Fibroblast of upper back skin (primary cell): ENCODE measurements at places on chromosomes 13 and 19.

DNA sequence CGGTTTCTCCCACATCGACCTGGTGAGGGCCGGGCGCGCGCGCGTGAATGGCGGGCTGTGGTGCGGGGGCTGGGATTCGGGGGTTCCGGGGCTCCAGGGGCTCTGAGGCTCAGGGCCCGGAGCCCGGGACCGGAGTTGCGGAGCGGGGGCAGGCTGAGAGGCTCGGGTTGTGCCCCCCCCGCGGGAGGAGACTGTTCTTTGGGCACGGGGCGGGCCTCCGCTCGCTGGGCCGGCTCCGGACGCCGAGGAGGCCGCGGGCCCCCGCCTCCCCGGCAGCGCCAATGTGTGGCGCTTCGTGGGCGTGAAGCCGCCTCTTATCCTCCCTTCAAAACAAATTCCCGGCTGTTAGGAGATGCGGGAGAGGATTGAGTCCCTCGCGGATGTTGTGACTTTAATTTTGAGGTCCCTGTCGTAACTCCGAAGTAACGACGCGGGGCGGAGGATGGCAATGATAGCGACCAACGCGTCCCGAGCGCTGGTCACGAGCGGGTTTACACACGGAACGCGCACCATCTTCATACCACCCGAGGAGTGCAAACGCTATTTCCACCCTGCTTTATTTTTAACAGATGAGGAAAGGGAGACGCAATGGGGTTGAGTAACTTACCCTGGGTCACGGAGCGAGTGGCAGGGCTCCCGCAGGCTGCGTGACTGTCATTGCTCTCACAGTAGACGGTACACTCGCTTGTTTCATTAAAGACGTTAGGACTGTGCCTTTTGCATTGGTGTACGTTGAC, 536 bp downstream of the UBA2 start:
- DNase-seq: peak; percentile 8

GRCh38 chr13:53068585-53069520, 40.2 kb downstream of the OLFM4 start:
- DNase-seq: no peak

DNA sequence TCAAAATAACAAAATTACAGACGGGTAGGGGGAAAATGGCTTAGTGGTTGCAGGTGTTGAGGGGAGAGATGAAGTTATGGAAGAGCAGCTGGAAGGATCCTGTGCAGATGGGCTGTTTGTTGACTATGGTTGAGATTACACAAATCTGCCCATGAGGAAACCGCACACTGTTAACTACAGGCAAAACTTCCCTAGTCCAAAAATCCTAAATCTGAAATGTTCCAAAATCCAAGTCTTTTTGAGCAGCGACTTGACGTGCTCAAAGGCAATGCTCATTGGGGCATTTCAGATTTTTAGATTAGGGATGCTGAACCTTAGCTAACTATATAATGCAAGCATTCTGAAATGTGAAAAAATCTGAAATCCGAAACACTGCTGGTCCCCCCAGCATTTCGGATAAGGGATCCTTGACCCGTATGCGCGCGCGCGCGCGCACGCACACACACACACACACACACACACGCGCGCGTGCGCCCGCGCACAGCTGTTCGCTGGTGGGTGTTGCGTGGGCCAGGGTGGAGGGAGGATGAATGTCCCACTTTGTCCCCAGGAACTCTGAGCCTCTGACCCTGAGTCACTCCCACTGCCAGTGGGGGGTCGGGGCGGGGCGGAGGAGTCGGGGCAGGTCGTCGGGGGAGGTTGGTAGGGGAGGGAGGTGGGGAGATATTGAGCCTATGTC, 6.8 kb downstream of the F2RL3 start:
- no peak for DNase-seq

DNA sequence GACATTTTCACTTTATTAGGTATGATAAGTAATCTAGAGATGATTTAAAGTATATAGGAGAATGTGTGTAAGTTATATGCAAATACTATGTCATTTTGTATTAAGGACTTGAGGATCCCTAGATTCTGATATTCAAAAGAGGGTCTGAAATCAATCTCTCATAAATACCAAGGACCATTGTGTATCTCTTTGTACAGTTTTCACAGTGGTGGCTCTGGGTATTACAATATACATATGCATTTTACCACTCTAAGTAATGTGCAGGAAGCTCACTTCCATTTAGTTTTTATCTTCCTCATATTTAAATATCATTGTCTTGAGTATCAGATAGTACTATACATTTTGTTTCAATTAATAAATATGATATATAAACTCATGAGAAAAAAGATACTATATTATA, 862.6 kb upstream of the PCDH20 start:
- no peak for DNase-seq

- DNase-seq: no peak
Measured at GRCh38 chr13:44854313-44855060, 134.8 kb downstream of the NUFIP1 start.

- no peak for DNase-seq
Measured at GRCh38 chr13:69315039-69315438, 792.6 kb upstream of the ATXN8OS start.

DNA sequence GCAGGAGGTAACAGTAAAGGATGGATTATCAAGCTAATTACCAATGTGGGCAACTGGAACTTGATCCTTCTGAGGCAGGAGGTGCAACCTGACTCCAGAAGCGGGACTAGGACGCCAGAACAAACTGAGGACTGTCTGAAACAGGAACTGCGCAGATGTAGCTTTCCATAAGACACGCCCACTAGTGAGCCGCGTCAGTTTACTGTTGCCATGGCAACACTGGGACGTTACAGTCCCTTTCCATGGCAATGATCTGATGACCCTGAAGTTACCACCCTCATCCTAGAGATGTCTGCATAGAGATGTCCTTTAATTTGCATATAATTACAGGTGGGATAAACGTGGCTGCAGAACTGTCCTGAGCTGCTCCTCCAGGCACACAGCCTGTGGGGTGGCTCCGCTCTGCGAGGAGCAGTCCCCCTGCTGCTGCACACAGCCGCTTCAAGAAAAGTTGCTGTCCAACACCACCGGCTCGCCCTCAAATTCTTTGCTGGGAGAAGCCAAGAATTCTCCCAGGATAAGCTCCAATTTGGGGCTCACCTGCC, 816.6 kb downstream of the UQCRFS1 start:
- DNase-seq: no peak

GRCh38 chr13:108834193-108834592, 204.8 kb downstream of the MYO16 start:
- peak; percentile 1 for DNase-seq
